ENCODE measurements at places on chromosomes 1 and 21.
A peak's percentile ranks its signal among the peaks of the same experiment; 100 is the strongest.

GRCh38 chr1:41362357-41362721 is 1.1 kb downstream of the FOXO6 start:
- no peak for DNase-seq

DNA sequence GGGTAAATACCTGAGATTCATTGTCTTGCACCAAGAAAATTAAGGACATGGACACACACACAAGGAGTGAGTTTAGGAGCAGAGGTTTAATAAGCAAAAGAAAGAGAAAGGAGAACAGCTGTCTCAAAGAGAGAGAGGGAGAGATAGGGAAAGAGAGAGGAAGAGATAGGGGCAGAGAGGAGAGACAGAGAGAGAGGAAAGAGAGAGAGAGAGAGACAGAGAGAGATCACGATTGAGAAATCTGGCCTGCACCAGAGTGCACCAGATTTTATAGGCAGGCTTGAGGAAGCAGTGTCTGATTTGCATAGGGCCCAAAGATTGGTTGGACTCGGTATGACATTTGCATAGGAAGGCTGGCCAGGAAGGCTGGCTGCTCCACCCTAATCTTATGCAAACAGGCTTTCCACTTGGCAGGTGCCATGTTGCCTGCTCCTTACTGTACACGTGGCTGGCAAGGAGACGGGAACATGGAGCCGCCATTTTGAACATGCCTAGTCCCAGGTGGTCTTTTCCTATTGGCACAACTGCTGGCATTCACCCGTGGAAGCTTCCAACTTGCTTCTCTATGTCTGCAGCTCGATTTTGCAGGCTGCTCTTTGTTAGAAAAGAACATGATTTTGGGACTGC is 419.9 kb downstream of the ZP4 start:
- no peak for DNase-seq

- no peak for DNase-seq
These were observed 317.5 kb downstream of the HHAT start for GRCh38 chr1:210646258-210646616.

DNA sequence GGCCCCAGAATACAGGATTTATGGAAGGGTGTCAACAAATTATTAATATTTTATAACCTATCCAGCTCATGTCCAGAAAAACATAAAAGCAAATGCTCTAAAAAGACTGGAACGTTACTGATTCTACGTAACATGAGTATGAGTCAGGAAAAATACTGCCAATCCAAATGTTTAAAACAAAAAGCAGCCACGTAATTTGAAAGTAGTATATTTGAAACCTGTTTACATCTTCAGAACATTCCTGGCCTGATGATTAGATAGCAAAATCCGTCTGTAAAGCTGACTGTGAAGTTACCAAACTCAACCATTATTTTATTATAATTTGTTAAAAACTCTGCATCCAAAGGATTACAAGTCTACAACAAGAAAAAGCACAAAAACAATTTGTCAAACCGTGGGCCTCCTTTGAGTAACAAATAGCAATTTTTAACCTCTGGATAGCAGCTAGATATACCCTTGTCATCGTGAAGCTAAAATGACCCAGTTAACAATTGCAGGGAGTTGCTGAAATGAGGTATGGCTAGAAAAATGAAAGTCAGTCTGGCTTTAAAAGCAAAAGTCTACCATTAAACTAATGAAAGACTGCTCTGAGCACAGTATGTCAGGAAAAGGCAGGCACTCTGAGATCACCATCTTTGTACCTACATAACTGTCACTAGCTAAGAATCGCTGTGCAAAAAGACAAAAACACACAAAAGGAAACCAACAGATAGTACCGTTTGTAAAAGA is 1.2 kb downstream of the UBR4 start:
- DNase-seq, result peak; percentile 32

GRCh38 chr1:19698181-19698580 is 33.5 kb downstream of the HTR6 start:
- no peak for DNase-seq

DNA sequence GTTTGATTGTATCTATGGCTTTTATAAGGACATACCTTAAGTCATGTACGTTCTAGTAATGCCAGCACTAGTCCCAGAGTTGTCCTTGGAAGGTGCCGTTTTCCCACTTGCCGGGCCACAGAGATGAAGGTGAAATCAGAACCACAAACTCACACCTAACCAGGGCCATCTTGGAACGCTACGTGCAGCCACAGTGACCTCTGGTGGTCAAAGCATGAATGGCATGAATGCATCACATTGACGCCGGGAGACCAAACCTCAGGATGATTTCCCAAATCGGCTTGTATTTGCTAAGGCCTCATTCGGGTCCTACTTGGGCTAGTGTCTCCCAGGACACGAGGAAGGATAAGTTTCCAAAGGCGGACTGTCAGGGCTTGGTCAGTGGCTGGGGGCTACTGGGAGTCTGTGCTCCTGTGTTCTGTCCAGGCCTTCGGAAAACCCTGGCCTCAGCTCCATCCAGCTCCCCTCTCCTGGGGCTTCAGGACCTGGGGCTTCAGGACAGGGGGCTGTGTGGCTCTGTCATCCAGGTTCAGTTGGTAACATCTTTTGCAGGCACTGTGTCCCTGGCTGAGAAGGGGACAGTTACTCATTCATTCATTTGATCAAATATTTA is 260.5 kb downstream of the PRDM2 start:
- peak; percentile 20 for DNase-seq

GRCh38 chr1:12296016-12296415 is 66.2 kb downstream of the VPS13D start:
- no peak for DNase-seq

DNA sequence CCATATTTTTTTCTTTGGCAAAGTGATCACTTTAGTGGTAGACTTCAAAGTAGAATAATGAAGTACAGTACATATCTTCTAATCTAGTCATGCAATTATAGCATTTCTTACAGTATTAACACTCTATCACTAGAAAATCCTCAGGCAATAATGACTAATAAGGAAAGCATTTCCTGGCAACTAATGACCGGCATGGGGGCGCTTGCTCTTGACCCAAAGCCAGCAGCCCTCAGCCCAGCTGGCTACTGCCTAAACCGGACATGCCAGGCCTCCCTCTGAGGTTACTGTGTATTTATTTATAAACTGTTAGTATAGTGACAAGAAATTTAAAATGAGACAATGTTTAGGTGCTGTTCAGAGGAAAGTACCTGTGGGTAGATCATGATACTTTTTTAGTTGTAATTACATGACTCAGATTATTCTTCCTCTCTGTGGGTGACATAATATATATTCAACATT is 633.8 kb downstream of the PTPRC start:
- peak; percentile 90 for DNase-seq

DNA sequence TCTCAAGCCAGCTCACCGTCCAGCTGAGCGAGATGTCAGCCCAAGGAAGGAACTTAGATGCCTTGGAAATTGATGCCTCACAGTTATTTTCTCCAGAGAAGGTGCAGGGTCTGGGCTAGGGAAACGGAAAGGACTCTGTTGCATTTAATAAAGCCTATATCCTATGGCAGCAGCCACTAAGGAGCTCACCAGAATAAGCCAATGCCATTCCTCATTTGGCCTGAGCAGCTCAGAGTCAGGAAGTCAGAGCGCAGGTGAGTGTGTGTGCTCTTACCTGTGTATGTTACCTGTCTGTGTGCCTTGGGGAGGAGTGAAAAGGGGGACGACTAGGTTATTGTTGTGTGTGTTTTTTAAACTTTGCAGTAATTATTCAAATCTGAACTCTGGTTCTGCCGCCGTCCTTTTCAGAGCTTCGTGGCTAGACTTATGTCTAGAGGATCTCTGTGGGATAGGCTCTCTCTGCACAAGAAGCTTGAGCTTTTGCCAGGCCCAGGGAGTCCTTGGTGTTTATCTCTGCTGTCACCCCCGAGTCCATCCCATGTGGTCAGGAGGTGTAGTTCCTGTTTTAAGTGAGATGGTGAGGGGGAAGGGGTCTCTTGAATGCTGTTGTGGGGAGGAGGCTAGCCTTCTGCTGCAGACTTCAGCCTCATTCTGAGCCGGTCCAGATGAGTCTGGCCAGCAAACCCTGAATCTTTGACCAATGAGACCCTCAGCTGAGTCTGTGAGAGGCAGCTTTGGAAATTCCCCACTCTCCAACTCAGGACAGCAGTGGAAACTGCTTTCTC is 2.4 kb downstream of the TMCC2 start:
- no peak for DNase-seq

DNA sequence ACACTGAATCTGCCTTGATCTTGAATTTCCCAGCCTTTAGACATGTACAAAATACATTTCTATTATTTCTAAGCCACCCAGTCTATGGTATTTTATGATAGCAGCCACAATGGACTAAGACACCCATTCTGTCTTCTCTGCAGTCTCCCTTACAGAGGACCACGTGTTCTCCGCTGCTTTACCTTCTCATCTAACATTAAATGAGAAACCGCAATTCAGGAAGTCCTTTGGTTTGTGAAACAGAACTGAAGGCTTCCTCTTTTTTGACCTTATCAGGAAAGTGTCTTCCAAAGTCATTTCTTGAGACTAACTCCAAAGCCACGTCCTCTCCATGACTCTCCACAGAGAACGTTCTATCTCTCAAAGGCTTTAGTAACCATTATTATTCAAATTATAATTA is 560.1 kb downstream of the OMA1 start:
- no peak for DNase-seq

DNA sequence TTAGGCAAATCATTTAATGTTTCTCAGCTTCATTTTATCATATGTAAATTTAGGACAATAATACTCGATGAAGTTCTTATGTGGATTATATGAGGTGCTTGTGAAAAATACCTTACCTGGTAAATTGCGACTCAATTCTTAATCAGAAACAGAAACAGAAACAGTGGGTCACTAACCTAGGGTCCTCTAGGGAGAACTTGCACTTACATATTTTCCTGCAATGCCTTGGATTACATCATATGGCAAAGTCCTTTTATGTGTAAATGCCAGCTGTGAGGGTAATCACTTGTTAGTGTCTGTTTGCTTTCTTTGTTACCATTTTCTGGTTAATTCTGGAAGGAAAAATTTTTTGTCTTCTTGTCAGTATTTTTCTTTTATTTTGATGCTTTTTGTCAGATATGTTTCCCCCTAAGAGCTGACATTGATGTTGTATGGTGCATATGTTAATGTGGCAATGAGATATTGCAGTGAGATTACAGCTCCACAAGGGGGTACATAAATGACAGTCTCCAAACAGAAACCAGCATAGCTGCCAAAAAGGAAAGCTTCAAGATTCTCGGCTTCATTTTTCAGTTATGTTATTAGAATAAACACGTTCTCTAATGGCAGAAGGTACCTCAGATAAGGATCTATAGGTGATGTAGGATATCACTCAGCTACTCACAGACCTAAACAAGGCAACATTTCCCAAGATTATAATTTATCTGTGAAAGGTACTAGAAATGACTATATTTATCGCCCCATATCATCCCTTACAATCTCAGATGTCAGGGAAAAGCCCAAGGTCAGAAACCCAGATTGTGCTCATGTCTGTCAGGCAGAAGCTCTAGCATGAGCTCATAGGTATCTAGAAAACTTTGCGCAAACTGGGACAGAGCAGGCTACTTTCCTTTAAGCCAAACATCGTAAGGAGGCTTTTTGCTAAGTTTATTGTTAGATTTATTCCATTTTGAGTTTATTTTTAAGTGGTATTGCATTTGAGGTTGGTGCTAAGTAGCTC is 119.9 kb downstream of the FASLG start:
- DNase-seq, result no peak

DNA sequence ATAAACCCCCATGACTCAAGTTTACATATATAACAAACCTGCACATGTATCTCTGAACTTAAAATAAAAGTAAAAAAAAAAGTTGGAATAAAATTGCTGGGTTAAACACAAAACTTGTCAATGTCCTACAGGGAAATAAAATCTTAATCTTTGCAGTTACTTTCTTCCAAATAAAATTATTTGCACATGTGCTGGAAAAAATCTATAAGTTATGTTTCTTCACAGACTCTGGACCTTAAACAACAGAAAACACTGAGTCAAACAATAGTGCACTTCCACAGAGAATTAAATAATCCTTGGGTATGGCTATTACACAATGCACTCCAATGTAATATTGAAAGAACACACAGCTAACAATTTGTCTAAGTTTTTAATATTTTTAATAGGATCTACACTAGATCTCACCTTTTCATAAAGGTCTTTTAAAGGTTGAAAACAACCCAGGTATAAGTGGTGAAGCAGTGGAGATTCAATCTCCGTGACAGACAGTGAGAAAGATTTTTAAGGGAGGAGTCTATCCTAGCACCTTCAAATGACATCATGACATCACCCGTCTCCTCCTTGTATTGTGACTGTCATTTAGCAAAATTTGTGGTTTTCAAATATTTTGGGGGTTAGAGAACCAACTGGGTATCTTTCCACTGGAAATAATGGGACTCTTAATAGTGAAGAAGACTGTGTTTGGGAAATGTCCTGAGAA is 25.2 kb upstream of the FGGY start:
- no peak for DNase-seq

DNA sequence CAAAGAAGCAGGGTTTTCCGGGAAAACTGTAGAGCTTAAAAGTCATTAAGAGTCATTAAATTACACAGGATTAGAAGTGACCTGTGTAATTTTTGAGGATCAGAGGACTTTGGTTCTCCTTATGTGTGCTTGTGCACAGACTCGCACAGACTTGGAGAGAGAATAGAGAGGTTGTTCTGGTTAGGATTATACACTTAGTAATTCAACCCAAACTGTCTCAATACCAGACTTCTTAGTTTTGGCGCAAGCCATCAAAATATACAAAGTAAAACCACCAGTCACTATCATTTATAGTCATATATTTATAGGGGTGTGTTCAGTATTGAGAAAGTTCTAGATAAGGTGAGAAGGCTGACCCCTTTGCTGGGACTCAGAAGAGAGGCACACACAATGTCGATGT is 112.3 kb downstream of the HLX start:
- no peak for DNase-seq

DNA sequence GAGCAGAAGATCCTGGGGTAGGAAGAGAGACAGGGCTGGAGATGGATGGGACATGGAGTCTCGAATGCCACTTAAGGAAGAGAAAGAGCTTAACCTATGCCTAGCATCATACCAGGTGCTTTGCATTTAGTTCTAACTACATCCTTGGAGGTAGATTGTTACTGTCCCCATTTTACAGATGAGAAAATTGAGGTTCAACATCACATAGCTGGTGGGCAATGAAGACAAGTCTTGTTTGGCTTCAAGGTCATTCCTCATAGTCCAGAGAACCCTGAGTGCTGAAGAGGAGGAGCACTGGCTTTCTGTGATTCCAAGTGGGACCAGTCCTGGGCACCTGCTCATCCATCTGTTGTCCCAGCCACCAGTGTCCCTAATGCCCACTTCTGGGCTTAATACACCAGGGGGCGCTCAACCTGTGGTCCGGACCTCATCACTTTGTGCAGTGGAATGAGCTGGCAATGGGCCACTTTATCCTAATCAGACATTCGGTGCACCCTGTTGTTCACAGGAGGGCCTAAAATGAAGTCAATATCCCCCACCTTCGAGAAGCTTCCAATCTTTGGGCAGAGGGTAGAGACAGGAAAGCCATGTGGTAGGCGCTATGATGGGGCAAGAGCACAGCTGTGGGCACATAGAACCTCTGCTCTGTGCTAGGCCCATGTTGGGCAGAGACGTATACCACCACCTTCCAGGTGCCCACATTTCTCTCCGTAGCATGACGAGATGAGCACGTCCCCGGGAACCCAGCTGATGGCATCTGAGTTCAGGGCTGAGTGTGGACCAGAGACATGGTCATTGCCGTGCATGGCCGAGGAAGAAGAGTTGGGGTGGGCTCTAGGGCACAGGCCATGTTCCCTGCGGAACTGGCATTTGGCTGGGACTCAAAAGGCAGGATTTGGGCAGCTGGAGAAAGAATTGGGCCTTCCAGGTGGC is 9.2 kb downstream of the RPS6KA1 start:
- DNase-seq, result no peak

GRCh38 chr1:54619749-54620148 is 3.6 kb downstream of the FAM151A start:
- no peak for DNase-seq
